Thoracic aorta (tissue), 2 donors: ENCODE measurements at places on chromosomes 11 and 22. TPM values are rescaled to one million over a fixed set of nuclear protein-coding genes. Genes with fewer than 3 reads are reported as not detected.

- H3K4me1 ChIP-seq: peaks cover 5% of the 10 kb centered on the region
- H3K27ac ChIP-seq: no peak overlapping the region
Observed at GRCh38 chr11:77377734-77378133, 76.2 kb upstream of the GDPD4 start.

- H3K4me3 ChIP-seq: no peak overlapping the region
- H3K27ac ChIP-seq: peak overlapping the region; percentile 82
- no peaks in the 10 kb centered on the region for H3K36me3 ChIP-seq
- no peak for DNase-seq
Observed at GRCh38 chr22:28922540-28923244, 39.3 kb downstream of the ZNRF3 start.

DNA sequence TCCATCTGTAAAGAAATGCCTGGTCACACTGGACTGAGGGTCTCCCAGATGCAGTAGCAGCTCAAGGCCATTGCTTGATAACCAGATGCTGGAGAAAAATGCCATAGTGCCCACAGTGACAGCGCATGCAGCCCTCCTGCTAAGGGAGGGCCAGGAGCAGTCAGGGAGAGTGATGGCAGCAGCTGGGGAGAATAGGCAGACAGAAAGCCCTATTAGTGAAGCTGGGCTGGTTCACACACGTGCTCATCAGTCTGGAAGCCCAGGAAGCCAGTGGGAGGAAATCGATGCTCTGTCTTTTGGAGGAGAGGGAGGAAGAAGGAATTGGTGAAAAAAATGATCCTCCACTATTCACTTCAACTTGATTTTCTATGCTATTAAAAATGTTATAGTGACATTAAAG is 82.9 kb downstream of the OSBP2 start:
- H3K27ac ChIP-seq: no peak overlapping the region
- H3K4me3 ChIP-seq: no peak overlapping the region
- H3K4me1 ChIP-seq: no peaks in the 10 kb centered on the region

- H3K4me3 ChIP-seq: no peak overlapping the region
- no peak overlapping the region for H3K27ac ChIP-seq
- no peaks in the 10 kb centered on the region for H3K36me3 ChIP-seq
- no peaks in the 10 kb centered on the region for H3K27me3 ChIP-seq
Observed at GRCh38 chr11:103768816-103769215, 267.6 kb upstream of the DDI1 start.

- H3K27me3 ChIP-seq: no peaks in the 10 kb centered on the region
- H3K36me3 ChIP-seq: no peaks in the 10 kb centered on the region
- no peak overlapping the region for H3K4me3 ChIP-seq
- no peak overlapping the region for H3K27ac ChIP-seq
- H3K4me1 ChIP-seq: no peaks in the 10 kb centered on the region
- no peak for DNase-seq
Observed at GRCh38 chr11:118295815-118296454, 8.6 kb upstream of the CD3E start.

PGR gene
- 25.2 TPM for total RNA-seq

SAA2 gene
- 2.5 TPM for total RNA-seq

LMNTD2 gene
- 1.1 TPM for total RNA-seq
